Thymus (tissue), 14 donors: ENCODE measurements at places on chromosomes 3 and 15.

GRCh38 chr3:78260388-78260787, 1220.5 kb downstream of the ROBO2 start:
- H3K4me1 ChIP-seq: no peaks in the 10 kb centered on the region
- DNase-seq: no peak
- H3K36me3 ChIP-seq: no peaks in the 10 kb centered on the region
- no peaks in the 10 kb centered on the region for H3K27me3 ChIP-seq
- no peak overlapping the region for H3K4me3 ChIP-seq

GRCh38 chr15:44606740-44607139, 56.7 kb downstream of the SPG11 start:
- no peak overlapping the region for H3K4me3 ChIP-seq
- H3K27me3 ChIP-seq: no peaks in the 10 kb centered on the region
- no peak for DNase-seq
- no peak overlapping the region for H3K27ac ChIP-seq
- no peaks in the 10 kb centered on the region for H3K4me1 ChIP-seq

DNA sequence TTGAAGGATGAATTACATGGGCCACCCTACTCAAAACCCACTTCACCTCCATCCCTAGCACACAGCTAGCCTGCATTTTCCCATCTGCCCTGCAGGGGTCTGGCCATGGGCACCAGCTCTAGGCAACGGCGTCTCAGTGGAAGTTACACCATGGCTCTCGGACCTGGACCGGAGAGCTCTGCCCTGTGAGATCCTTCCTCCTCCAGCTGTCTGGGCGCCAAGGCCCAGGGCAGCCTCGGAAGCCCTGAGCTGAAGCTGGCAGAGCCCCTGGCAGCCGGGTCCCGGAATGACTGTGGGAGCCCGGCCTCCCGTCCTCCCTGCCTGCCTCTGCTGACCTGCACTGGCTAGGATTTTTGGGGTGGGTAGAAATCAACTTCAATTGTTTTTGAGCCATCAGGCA, 98.9 kb downstream of the CHSY1 start:
- no peaks in the 10 kb centered on the region for H3K36me3 ChIP-seq
- H3K4me3 ChIP-seq: no peak overlapping the region
- peaks cover 11% of the 10 kb centered on the region for H3K4me1 ChIP-seq
- no peaks in the 10 kb centered on the region for H3K27me3 ChIP-seq

DNA sequence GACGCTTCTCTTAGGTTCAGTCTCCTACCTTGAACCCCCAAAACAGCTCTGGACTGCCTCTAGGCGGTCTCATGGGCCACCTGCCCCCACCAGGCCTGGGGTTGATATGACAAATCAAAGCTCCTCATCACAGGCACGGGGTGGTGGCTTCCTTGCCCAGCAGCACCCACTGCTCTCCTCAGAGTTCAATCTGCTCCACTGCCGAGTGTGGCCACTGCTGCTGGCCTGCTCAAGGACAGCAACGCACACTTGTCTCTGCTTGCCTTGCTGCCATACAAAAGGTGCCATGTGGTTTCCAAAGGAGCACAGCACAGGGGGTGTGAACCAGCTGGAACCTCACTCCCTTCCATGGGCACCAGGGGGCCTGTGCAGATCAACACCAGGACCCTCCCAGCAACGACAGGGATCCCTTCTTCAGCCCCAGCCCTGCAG, 10.2 kb downstream of the KBTBD13 start:
- no peaks in the 10 kb centered on the region for H3K27me3 ChIP-seq
- H3K4me3 ChIP-seq: no peak overlapping the region
- H3K4me1 ChIP-seq: peaks cover 13% of the 10 kb centered on the region
- H3K27ac ChIP-seq: no peak overlapping the region
- no peak for DNase-seq

GRCh38 chr3:176939022-176939817, 258.1 kb downstream of the TBL1XR1 start:
- H3K4me1 ChIP-seq: no peaks in the 10 kb centered on the region
- peak; percentile 47 for DNase-seq
- no peaks in the 10 kb centered on the region for H3K27me3 ChIP-seq
- H3K27ac ChIP-seq: no peak overlapping the region
- no peaks in the 10 kb centered on the region for H3K36me3 ChIP-seq

GRCh38 chr3:181541414-181541813, 170.3 kb upstream of the SOX2 start:
- no peaks in the 10 kb centered on the region for H3K4me1 ChIP-seq
- no peak for DNase-seq
- H3K27me3 ChIP-seq: no peaks in the 10 kb centered on the region
- H3K36me3 ChIP-seq: no peaks in the 10 kb centered on the region

DNA sequence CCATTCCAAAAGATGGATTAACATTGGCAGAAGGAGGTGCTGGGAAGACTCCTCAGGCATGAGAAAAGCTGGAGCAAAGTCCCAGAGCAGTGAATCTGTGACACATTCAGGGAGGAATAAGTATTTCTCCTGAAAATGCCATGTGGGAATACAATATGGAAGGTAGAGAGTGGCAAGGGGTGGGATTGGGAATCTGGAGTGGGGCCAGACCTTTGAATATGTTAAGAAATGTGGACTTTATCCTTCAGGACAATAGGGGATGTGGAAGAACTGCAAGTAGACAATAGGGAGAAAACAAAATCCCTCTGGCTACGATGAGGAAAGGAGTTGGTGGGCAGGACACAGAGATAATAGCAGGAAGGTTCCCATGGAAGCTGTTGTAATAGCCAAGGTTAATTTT, 305.6 kb upstream of the TGFBR2 start:
- no peak overlapping the region for H3K4me3 ChIP-seq
- DNase-seq: no peak
- no peaks in the 10 kb centered on the region for H3K4me1 ChIP-seq
- H3K36me3 ChIP-seq: no peaks in the 10 kb centered on the region
